ENCODE measurements at places on chromosomes 5 and 9.
A peak's percentile ranks its signal among the peaks of the same experiment; 100 is the strongest.

- DNase-seq, result no peak
Measured at GRCh38 chr5:168847511-168848073, 268.4 kb upstream of the PANK3 start.

GRCh38 chr5:72145348-72145747 lies 38.1 kb downstream of the MAP1B start:
- DNase-seq, result no peak

DNA sequence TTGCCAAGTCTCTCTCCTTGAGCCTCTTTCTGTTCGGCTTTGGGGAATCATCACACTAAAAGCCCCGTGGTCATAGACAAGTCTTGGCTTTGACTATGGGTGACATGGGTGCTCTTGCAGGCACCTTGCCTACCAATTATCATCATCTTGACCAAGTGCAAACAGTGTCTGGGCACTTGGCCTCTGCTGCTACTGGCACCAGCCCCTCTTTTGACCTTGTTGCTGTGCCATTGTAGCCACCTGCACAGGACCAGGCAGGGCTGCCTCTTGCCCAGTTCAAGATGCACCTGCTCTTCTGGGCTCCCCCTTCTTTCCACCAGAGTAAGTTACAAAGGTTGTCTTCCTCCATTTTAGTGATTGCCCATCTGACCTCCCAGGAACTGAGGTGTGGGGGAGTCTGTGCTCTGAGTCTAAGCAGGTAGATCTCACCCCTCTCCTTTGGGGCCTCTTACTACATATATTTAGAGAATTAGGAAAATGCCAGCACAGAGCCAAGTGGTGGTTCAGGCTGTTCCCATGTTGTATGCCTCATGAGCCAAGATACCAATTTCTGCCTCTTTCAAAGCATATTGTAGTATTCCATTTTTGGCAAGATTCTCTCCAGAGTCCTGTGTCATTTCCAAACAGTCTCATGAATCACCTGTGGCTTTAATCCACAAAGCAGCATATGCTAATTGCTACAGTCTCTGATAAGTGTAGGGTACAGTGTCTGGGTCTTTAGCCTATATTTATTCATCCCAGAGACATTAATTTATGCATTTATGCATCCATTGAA lies 142.9 kb upstream of the DAP start:
- no peak for DNase-seq

GRCh38 chr5:69231851-69232250 lies 2.8 kb upstream of the CDK7 start:
- no peak for DNase-seq

GRCh38 chr5:60526336-60526875 lies 173.6 kb downstream of the DEPDC1B start:
- no peak for DNase-seq

GRCh38 chr5:106755789-106756188 lies 914.9 kb downstream of the EFNA5 start:
- no peak for DNase-seq

GRCh38 chr5:59020611-59021285 lies 437.9 kb downstream of the RAB3C start:
- peak; percentile 61 for DNase-seq

GRCh38 chr5:170538696-170539586 lies 35.1 kb downstream of the KCNIP1 start:
- DNase-seq, result no peak

GRCh38 chr9:80351612-80352011 lies 779.8 kb downstream of the TLE4 start:
- no peak for DNase-seq

GRCh38 chr5:83204651-83205050 lies 127.3 kb downstream of the XRCC4 start:
- no peak for DNase-seq

- no peak for DNase-seq
Measured at GRCh38 chr5:40227931-40228330, 451.8 kb upstream of the PTGER4 start.

DNA sequence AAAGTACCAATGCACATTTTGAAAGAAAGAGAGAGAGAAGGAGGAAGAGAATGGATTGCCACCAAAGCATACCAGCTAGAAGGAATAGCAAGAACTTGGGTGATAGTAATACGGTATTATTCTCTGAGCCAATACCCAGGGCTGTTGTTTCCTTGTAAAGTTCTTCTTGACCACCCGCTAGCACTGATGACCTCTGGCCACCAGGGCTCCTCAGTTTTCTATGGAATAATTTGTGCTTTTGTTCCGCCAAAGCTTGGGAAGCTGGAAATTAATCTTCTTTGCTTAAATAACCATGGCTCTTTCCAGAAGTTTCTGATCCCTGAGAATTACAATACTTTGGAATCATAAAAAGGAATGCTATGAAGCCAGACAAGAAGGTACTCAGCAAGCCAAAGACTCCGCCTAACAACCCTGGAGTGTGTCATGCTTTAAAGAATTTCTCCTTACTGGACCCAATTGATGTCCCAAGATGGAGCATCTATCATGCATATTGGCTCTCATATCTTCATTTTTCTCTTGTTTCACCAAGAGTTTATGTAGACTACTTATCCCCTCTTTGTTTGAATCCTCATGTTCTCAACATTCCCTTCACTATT lies 29.8 kb downstream of the OR2K2 start:
- no peak for DNase-seq

DNA sequence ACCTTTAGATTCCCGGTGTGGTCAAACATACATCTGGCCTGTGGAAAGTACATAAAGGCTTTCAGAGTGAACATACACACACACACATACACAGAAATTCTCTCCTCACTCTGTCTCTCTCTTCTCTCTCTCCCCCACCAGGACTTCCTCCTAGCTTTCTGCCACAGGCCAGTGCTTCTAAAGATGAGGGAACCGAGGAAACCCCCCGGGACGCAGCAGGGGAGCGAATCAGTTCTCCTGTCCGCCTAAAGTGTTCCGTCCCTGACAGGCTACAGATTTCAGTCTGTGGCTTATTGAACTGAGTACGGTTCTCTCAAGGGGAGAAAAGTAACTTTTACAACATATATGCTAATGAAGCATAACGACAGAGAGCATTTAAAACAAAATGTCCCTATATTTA lies 75.8 kb downstream of the MED27 start:
- DNase-seq, result no peak

DNA sequence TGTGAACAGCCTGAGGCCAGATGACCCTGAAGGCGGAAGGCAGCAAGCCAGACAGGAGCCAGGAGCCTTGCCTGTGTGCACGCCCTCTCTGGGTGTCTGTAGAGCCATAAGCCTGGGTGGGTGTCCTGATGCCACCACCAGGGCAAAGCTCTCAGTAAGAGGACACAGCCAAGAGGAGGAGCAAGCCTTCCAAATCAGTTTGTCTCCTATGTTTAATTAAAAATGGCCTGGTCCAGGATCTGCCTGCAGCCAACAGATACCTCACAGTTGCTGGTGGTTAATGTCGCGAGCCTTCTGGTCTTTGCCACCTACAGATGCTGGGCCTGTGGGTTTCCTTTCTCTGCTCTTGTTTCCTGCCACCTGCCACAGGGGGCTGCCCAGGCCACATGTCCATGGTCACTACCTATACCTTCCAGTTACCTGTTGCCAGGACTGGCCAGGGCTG lies 56.9 kb downstream of the SYK start:
- DNase-seq, result no peak

DNA sequence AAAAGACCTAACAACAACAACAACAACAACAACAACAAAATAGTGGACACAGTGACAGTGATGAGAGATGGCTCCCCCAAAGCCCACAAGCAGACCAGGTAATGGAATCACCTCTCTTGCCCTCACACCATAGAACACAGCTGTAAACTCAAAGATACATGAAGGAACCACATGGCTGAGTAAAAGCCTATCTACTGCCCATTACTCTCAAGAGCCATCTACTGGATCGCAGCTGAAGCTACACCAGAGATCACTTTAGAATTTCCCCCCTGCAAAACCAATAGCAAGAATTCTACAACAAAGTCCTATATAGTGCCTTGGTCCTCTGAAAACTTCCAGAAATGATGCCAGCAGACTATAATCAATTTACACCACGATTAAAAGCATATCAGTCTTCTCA lies 1537.6 kb upstream of the CDH9 start:
- peak; percentile 46 for DNase-seq

DNA sequence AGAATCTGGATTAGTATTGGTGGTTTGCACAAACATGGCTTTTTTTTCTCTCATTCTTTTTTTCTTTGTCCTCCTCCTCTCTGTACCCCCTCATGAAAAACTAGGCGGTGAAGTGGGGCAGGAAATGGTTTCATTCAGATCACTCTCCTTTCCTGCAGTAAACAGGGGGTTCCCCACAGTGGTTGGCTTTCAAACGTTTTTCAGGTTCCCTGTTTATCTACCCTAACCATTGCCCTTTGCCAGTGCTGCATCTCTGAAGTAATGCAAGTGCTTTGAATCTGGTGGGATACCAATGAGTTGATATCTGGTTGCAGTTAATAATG lies 29.8 kb downstream of the NR4A3 start:
- no peak for DNase-seq

GRCh38 chr9:127446713-127447415 lies 4.3 kb downstream of the RPL12 start:
- no peak for DNase-seq

DNA sequence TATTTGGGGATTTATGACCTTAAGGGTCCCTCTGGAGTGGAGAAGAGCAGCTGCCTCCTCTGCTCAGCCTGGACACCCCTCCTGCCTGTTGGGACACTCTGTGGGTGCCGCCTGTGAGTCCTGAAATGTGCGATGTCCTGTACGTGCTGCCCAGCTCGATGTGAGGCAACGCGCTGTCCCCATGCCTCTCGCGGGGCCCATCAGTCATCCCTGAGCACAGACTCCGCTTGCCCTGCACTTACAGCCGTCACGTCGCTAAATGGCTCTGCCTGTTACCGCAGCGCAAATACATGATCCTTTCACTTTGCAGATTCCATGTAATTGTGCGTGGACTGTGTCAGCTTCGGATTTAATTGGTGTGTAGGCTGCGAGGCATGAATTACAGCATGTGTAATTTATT lies 27.1 kb downstream of the IRX4 start:
- no peak for DNase-seq

DNA sequence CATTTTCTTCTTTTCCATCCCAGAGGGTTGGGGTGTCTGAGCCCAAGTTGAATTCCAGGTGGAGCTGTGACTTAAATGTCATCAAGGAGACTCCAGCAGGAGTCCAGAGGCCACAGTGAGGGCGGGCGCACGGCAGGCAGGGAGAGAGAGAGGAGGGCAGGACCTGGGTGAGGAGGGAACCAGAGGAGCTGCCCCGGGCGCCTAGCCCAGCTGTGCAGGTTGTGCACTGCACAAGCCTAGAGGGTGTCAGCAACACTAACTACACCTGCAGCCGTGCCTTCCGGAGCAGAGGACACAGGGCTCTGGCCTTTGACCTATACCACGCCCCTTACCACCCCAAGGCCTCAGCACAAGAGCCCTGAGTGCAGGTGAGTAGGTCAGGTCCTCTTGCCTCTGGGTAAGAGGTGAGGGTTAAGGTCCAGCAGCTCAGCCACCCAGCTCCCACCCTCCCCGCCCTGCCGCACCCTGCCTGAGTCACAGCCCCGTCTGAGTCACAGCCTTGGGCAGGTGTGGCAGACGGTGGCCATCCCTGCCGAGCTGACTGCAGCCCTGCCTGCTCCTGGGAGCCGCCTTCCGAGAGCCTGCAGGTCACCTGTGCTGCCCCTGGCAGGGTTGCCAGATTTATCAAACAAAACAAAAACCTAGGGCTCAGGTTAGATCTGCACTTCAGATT lies 6.4 kb upstream of the AGPAT2 start:
- peak; percentile 65 for DNase-seq

DNA sequence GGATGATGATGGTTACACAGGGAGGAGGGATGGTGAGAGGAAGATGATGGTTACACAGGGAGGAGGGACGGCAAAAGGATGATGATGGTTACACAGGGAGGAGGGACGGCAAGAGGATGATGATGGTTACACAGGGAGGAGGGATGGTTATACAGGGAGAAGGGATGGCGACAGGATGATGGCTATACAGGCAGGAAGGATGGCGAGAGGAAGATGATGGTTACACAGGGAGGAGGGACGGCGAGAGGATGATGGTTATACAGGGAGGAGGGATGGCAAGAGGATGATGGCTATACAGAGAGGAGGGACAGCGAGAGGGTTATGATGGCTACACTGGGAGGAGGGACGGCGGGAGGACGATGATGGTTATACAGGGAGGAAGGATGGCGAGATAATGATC lies 64.1 kb upstream of the FCN1 start:
- DNase-seq, result no peak

GRCh38 chr5:159187719-159188118 lies 21.6 kb downstream of the RNF145 start:
- DNase-seq, result no peak

- no peak for DNase-seq
Measured at GRCh38 chr5:143758750-143759149, 53.2 kb upstream of the HMHB1 start.

DNA sequence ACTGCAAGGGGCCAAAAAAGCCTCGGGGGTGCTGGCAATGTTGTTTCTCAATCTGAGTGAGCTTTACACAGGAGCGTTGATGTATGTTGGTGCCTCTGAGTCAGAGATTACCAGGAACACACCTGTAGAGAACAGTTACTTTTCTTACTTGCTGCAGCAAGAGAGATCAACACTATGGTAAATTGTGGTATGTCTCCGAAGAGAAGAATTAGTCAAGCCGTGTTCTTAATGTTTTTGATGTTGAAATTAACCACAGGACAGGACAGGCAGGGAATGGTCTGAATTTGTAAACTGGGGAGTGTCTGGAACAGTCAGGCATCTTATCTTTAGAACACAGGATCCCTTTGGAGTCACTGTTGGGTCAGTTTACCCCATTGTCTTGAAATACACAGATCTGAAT lies 285.7 kb downstream of the DNAH5 start:
- no peak for DNase-seq

DNA sequence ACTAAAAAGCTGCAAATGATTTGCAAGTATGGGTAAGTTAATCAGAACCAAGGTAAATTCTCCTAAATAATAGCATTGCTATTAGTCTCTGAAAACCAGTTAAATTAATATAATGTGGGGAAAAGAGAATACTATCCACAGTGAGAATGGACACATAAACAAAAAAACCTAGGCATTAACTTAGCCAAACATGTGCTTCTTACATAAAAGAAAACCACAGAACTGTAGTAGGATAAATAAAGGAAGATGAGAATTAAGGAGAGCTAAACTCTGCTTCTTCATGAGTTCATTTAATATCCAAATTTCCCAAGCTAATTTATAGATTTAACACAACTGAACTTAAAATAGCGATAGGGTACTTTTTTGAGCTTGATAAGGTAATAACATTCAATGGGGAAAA lies 31.8 kb downstream of the ABCA1 start:
- DNase-seq, result no peak

DNA sequence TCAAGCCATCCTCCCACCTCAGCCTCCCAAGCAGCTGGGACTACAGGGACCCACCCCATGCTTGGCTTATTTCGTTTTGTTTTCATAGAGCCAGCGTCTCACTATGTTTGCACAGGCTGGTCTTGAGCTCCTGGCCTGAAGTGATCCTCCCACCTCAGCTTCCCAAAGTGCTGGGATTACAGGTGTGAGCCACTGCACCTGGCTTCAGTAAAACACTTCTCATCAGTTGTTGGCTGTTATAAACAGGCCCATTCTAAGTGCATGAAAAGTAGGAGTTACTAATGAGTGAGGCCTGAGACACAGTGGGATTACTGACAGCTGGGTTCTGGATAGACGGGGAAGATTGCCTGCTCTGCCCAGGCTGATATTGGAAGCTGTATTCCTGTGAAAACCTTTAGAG lies 3.5 kb downstream of the CRB2 start:
- DNase-seq, result no peak

- no peak for DNase-seq
Measured at GRCh38 chr5:15757103-15757502, 257.1 kb downstream of the FBXL7 start.

All from HT1080 (cell line).